Astrocyte (in vitro differentiated cells and primary cell): ENCODE measurements at places on chromosomes 12 and 14. TPM values are rescaled to one million over a fixed set of nuclear protein-coding genes. Genes with fewer than 3 reads are reported as not detected.

METTL1 gene
- 21.1 and 25.7 TPM in 2 replicates for total RNA-seq

ASPG gene
- 0.10 TPM in 1 of 2 replicates, not detected in the other for total RNA-seq

SSPN gene
- 6.3 and 11.2 TPM in 2 replicates for total RNA-seq

EID3 gene
- total RNA-seq = 1.9 TPM in 2 replicates

TAS2R10 gene
- 0.27 and 0.29 TPM in 2 replicates for total RNA-seq

CACNA2D4 gene
- 0.09 and 0.26 TPM in 2 replicates for total RNA-seq

FZD10 gene
- total RNA-seq = not detected in 2 replicates

EPYC gene
- 0.26 and 0.39 TPM in 2 replicates for total RNA-seq

GALNT8 gene
- 6.4 and 6.8 TPM in 2 replicates for total RNA-seq

ATG101 gene
- 54.2 and 60.4 TPM in 2 replicates for total RNA-seq

RPL10L gene
- not detected in 2 replicates for total RNA-seq

MGAT4C gene
- total RNA-seq = 1.1 and 1.2 TPM in 2 replicates

KRT73 gene
- not detected in 2 replicates for total RNA-seq

HPD gene
- not detected in 2 replicates for total RNA-seq

VRTN gene
- 0.14 and 0.16 TPM in 2 replicates for total RNA-seq

GYS2 gene
- not detected in 2 replicates for total RNA-seq
